ENCODE measurements at places on chromosomes 16 and 17.
A peak's percentile ranks its signal among the peaks of the same experiment; 100 is the strongest.

GRCh38 chr16:49821614-49822282 is 34.2 kb downstream of the ZNF423 start:
- no peak for DNase-seq

DNA sequence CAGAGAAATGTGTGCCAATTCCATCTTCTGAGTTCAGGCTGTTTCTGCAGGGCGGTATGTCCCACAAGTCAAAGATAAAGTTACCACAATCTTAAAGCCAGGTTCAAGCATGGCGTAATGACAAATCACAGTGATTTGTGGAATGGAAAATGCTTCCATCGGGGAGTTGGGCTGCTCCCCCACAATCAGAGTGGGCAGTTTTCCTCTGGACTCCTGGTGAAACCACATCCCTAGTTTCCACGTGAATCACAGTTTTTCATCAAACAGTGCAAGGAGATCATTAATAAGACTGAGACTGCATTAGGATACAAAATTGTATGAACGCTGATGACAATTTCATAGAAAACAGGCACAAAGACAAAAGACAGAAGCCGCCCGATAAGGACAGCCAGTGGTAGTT is 3.6 kb downstream of the LITAF start:
- peak; percentile 40 for DNase-seq

DNA sequence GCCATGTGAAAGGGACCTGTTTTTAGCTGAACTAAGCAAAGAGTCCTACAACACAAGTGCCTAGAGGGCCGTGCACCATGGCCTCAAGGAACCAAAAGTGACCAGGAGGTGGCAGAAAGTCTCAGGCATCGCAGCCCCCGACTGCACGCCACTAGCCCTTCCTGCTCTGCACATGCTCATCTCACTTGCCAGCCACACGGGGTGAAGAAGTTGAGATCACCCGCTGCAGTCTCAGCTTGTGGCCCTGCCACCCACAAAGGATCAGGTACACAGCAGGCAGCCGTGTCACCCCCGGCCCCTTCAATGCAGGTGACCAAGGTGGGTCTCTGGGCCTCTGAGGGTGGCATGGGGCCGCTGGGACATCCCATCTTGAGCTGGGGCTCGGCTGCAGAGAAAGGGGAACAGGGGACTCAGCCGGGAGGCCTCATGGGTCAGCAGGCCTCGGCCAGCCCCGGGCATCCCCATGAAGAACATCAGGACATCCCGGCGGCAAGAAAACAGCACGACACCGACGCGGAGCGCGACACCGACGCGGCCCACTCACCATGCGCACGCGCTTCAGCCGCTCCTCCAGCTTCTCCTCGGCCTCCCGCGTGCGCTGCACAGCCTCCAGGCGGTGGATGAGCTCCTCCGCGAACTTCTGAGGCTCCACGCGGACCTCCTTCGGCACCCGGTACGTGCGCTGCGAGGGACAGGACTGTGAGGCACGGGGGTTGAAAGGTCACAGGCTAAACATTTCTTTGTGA is 21.0 kb downstream of the PDIA2 start:
- peak; percentile 81 for DNase-seq

DNA sequence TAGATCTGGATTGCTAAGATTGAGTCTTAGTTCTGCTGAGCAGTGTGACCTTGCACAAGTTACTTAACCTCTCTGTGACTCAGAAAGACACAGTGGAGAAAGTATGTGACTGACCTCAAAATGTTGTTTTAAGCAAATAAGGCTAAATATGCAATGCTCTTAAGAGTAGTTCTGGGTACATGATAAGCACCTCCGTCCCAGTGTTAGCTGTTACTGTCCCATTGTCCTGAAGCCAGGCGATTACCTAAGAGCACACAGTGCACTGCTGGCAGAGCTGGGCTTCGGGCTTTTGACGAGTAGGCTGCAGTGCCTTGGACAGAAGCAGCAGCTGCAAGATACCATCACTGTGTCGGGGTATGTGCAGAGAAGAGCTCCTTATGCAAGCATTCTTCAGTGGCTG is 32.7 kb upstream of the FOXF1 start:
- DNase-seq: no peak

DNA sequence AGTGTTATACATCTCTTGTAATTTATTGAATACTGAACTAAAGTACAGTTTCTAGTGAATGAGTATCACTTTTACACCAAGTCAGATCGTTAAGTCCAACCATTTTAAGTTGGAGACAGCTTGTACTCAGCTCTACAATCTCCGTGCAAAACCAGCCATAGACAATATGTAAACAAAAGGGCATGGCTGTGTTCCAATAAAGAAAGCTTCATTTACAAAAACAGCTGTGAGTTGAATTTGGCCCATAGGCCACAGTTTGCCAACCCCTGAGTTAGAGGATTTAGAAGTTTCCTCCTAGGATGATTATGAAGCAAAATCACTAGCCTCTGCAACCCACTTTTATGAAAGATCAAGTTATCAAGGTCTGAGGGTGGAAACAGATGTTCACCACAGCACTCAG is 105.7 kb upstream of the RCVRN start:
- no peak for DNase-seq

- DNase-seq: peak; percentile 70
Observed at GRCh38 chr17:68085771-68086381, 50.3 kb downstream of the KPNA2 start.

GRCh38 chr17:77676237-77676661 is 282.3 kb upstream of the TNRC6C start:
- DNase-seq: no peak

DNA sequence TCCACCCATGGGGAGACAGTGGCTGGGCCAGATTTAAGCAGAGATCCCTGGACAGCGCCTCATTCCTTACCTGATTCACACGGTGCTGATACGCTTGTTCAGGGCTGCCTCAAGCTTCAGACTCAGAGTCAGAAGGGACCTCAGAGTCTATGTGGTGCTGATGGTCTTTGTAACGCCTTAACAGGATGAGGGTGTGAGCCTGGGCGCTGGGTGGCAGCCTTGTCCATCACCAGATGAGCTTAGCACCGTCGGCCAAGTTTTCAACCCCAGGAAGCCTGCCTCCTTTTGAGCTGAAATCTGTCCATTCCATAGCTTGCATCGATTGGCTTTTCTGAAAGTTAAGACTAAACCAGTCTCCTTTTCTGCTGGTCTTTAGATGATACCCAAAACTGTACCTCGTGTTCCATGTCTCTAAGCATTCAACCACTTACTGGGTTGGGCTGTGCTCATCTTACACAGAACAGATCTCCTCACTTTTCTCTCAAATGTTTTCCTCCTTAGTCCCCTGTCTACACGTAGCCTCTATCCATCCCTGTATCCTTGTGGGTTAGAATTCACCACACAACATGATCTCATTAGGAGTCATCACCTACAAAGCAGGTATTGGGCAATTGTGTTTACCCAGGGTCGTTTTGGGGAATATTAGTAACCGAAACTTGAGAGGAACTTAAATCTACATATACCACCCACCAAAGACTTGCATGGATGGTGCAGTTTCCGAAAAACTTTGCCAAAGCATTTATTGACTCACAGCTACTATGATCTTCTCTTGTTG is 573.4 kb downstream of the CDH13 start:
- no peak for DNase-seq

- no peak for DNase-seq
Observed at GRCh38 chr17:72378414-72379390, 257.9 kb downstream of the SOX9 start.

DNA sequence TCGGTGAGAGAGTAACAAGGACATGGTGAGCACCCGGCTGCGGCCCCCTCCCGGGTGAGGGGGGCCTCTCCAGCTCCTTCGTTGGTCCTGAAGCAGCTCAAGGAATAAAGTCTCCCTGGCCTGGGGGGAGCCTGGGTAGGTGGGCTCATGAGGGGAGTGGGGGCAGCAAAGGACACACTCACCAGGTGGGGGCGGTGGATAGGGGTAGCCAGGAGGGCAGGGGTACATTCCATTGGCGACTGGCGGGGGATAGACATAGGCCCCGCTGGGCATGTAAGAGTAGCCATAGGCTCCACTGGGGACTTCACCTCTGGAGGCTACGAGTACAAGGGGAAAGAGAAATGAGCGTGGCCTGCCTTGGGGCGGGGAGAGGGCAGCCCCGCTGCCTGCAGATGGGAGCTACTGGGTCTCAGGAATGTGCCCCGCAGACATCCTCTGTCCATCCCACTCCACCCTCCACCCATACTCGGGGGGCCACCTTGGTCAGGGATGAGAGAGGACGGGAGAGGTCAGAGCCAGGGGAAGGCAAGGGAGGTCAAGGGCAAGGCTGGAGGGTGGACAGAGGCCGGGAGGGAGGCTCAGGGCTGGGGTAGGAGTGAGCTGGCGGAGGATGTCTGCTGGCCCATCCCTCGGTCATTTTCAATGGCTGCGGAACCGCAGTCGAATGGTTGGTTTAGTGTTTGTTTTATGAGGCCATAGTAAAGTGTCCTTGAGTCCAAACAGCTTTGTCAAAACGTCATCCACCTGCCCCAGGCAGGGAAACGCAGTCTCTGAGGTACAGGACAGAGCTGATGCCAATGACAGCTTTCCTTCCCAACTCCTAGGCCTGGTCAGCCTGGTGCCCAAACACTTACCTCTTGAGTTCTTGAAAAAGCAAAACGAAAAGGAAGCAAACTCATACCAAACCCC is 3.7 kb upstream of the UNC13D start:
- DNase-seq: no peak

GRCh38 chr17:51013322-51013721 is 107.3 kb downstream of the SPAG9 start:
- no peak for DNase-seq

DNA sequence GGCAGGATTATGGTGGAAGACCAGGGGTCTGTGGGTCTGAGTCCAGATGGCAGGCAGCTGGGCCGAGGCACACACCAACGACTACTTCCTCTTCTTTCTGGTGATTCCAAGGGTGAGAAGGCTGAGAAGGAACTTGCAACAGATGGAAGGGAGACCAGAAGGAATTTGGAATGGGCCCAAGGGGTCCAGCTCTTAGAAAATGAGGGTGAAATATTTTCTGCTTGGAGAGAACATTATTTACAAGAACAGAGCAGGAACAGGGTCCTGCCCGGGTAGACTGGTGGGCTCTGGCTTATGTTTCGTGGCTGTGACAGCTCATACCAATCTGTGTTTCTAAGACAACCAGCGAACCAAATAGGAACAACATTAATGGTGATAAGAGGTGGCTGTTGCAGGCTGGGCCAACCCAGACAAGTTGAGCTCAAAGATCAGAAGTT is 36.6 kb downstream of the CCDC42 start:
- DNase-seq: peak; percentile 89

GRCh38 chr17:31216031-31216751 is 80.8 kb downstream of the OMG start:
- DNase-seq: peak; percentile 81

DNA sequence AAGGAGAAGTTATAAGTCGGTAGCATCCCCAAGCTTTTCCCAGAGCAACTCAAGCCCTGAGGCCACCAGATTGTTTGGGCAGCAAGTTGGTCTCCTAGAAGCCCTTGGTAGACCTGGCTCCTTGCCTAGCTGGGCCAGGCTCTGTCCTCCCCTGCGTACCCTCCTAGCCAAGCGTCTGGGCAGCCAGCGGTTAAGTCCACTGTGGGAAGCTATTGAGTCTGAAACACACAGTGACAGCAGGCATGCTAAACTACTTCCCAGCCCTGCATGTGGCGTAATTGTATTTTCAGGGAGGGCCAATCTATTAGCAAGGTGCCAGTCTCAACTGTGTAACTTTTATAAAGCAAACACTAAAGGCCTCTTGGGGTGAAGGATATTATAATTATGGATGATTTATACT is 419.1 kb upstream of the RBFOX1 start:
- DNase-seq: no peak

GRCh38 chr16:10989559-10989958 is 45.2 kb downstream of the CLEC16A start:
- DNase-seq: no peak

GRCh38 chr16:86087011-86087895 is 188.3 kb downstream of the IRF8 start:
- no peak for DNase-seq

DNA sequence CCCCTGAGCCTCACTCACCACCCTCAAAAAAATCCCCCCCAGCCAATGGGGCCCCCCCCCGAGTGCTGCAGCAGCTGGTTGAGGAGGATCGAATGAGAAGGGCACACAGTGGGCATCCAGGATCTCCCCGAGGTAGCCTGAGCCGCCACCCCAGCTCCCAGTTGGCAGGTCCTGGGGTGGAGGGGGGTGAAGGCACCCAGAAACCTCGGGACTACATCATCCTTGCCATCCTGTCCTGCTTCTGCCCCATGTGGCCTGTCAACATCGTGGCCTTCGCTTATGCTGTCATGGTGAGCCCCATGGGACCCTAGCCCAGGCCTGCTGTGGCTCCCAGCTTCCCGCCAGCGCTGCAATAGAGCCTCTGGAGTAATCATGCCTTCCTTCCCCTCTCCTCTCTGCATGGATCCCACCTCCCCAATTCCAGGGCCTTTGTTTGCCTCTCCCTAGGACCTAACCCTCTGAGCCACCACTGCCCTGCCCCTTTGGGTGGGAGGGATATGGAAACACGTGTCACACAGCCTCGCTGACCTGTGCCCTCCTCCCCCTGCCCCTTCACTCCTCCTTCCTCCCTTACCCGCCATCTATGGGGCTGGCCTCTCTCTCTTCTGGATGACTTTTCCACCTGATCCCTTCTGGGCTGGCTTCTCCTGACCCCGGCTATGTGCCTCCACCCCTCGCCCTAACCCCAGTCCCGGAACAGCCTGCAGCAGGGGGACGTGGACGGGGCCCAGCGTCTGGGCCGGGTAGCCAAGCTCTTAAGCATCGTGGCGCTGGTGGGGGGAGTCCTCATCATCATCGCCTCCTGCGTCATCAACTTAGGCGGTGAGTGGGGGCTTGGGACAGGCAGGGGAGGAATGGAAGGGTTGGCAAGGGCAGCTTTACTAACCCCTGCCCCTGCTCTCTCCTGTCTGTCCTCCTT is 1.9 kb downstream of the PRRT2 start:
- no peak for DNase-seq

DNA sequence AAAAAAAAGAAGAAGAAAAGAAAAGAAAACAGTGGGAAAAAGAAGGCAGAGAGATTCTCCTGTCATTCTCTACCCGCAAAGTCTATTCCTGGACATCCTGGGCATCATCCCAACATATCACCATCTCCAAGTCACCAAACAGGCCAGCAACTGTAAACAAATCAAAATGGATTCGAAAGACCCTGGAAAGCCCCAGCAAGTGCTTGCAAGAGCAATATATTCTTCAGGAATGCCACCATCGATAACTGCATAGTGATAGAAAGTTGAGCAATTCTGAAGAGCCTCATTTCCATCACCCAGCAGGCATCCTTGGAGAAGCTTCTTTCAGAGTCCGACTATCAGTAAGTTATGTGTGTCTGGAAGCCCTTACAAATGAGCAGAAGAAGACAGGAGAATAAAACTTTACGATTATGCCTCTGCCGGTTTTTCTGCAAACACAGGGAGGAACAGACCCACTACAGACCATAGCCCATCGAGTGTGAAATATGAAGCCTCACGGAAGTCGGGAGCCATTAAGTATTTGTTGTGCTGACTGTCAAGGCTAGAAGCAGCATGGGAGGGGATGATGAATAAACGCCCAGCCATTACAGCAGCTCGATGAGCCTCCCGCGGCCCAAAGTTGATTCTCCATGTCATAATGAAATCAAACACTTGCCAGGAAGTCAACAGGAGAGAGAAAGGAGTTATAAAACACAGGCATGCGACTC is 64.5 kb upstream of the SEC14L1 start:
- no peak for DNase-seq

- no peak for DNase-seq
Observed at GRCh38 chr17:30391534-30391933, 12.8 kb downstream of the CPD start.

GRCh38 chr16:49773534-49774475 is 82.1 kb downstream of the ZNF423 start:
- no peak for DNase-seq

GRCh38 chr16:50776037-50776436 is 34.2 kb downstream of the CYLD start:
- no peak for DNase-seq

Measured in hematopoietic multipotent progenitor cell treated with erythropoietin and hydrocortisone succinate and interleukin-3 and kit ligand, for 4 days (in vitro differentiated cells).